ENCODE measurements at places on chromosomes 6 and 20. TPM values are rescaled to one million over a fixed set of nuclear protein-coding genes. Genes with fewer than 3 reads are reported as not detected.

MYCT1 gene
- not detected for polyA plus RNA-seq

ERVFRD-1 gene
- not detected for polyA plus RNA-seq

HTR1E gene
- not detected for polyA plus RNA-seq

CAP2 gene
- 35.7 TPM for polyA plus RNA-seq

TUBB1 gene
- 51.5 TPM for polyA plus RNA-seq

LEMD2 gene
- 76.2 TPM for polyA plus RNA-seq

FAM83B gene
- not detected for polyA plus RNA-seq

GRIK2 gene
- polyA plus RNA-seq = not detected

NCOA7 gene
- 20.8 TPM for polyA plus RNA-seq

TRAPPC3L gene
- polyA plus RNA-seq = not detected

SRMS gene
- polyA plus RNA-seq = 0.09 TPM

CHD6 gene
- polyA plus RNA-seq = 14.0 TPM

MICA gene
- 21.6 TPM for polyA plus RNA-seq

GPX5 gene
- not detected for polyA plus RNA-seq

HLA-DQA1 gene
- not detected for polyA plus RNA-seq

ADAT2 gene
- polyA plus RNA-seq = 8.6 TPM

All from HepG2 (cell line).